Hematopoietic multipotent progenitor cell treated with erythropoietin and hydrocortisone succinate and interleukin-3 and kit ligand, for 4 days (in vitro differentiated cells): ENCODE measurements at places on chromosomes 4 and X.
A peak's percentile ranks its signal among the peaks of the same experiment; 100 is the strongest.

- DNase-seq: no peak
These were observed 3.0 kb downstream of the ATP8A1 start for GRCh38 chr4:42653626-42654560.

DNA sequence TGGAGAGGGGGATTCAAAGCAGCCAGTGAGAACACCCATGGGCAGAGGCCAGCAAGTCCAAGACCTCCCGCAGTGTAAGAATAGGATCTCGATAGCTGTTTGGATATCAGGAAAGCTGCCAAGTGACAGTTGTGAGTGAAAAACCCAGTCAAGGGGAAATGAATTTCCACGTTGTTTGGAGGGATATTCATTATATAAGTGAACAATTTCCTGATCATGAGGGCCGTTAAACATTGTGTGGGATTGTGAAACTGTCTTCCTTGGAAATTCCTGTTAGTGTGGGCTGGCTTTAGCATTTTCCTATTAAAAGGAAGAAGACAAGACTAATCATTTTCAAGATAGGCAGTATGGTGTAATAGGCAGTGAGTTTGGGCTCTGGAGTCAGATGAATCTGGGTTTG, 15.0 kb downstream of the CLDN2 start:
- no peak for DNase-seq

- DNase-seq: no peak
These were observed 4.5 kb upstream of the ANXA5 start for GRCh38 chr4:121701263-121701662.

GRCh38 chrX:74814681-74815080, 110.6 kb downstream of the NEXMIF start:
- no peak for DNase-seq

DNA sequence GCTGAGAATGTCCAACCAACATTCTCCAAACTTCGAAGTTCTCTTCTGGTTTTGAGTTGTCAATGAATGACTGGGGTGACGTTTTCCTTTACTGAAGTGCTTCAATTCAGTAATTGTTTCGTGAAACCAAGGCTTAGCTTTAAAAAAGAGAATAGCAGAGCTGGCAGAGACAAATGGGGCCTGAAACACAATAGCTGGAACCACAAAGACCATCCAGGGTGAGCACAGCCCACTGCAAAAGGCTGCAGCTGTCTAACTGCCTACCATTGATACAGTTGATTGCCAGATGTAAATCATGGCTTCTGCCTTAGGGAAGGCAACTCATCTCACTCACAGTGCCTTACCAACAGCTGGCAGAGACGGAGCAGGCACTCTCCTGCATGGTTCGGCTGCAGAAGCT, 78.7 kb upstream of the ZNF518B start:
- no peak for DNase-seq

DNA sequence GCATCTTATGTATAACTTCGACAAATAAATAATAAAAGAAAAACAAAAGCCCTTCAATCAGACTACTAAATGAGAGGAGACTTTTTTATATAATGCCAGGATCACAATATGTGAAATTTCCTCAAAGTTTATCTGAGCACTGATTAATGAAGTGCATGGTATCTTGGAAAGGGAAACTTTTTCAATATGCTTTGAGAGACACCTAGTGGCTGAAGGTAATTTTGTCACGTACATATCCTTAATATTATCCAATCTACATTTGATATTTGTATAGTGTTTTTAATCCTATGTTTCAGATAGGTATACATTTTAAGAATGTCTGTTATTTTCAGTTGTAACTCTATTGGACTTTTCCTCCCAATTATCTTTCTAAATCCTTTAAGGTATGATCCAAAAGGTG, 146.8 kb downstream of the KLHL4 start:
- peak; percentile 35 for DNase-seq

GRCh38 chrX:386768-387575, at the start of gene PPP2R3B:
PPP2R3B (minus strand) TSS chrX:386907; CDS start chrX:386691, 216 bp downstream.
- DNase-seq: peak; percentile 99
